ENCODE measurements at places on chromosomes 7 and 10.

GRCh38 chr7:43697690-43698089 is 31.6 kb downstream of the COA1 start:
- no peak for DNase-seq

DNA sequence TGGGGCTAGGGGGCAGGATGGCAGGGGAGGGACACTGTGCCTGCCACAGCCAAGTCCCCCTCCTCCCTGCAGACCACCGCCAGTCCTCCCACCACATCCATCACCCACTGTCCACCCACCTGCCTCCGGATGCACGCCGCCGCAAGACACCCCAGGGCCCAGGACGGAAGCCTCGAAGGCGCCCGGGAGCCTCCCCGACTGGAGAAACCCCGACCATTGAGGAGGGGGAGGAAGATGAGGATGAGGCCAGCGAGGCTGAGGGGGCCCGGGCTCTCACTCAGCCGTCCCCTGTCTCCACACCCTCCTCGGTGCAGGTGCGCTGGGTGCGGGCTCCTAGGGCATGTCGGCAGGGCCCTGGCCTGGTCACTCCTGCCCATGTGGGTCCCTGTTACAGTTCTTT is 5.1 kb downstream of the SLC4A2 start:
- DNase-seq, result no peak

DNA sequence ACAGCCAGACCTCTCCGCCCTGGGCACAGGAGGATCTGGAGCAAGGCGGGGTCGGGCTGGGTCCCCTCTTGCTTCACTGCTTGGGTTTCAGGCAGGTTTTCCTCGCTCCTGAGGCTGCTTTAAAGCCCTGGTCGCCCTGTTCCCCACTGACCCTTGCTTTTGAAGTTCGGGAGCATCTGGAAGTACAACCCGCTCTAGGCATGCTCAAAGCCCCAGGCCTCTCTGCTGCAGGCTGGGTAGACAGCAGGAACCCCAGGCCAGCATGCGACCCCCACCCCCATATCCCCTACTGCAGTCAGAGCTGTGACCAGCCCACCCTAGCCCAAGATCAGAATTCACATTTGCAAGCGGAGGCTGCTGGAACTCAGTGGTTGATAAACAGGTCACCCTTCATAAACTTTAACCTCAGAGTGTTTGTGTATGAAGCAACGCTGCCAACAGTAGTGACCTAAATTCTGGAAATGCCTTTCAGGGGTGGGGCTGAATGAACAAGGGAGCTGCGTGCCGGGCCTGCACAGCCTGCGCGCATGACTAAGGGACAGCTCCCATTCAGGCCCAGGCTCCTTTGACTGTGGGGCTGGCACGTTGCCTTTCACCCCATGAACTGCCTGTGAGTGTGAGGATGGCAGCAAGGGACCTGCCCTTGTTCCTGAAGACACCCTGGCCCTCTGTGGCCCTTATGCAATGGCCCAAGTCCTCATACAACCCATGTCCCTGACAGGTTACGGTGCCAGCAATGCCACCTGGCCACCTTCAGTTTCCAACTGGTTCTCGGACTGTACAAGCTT is 52.5 kb downstream of the PROSER2 start:
- no peak for DNase-seq

- DNase-seq, result peak; percentile 45
These were observed 35.9 kb upstream of the SFTPD start for GRCh38 chr10:79984851-79985250.

DNA sequence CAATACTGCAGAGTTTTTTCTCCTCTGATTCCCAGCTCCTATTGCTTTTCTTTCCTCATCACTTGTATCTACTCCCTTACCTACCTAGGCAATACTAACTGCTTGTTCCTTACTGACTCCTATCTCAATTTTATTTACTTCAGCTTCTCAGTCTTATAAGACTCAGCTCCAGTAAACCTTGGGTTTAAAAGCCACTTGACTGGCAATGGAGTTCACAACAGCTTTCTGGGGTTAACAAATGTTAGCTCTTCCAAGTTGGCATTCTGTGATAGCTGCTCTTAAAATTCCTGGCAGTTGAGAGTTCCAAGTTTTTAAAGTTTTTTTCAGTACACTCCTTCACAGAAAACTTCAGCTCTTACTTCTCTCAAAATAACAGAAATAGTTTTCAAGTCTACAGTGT is 14.2 kb downstream of the ATAD1 start:
- no peak for DNase-seq

DNA sequence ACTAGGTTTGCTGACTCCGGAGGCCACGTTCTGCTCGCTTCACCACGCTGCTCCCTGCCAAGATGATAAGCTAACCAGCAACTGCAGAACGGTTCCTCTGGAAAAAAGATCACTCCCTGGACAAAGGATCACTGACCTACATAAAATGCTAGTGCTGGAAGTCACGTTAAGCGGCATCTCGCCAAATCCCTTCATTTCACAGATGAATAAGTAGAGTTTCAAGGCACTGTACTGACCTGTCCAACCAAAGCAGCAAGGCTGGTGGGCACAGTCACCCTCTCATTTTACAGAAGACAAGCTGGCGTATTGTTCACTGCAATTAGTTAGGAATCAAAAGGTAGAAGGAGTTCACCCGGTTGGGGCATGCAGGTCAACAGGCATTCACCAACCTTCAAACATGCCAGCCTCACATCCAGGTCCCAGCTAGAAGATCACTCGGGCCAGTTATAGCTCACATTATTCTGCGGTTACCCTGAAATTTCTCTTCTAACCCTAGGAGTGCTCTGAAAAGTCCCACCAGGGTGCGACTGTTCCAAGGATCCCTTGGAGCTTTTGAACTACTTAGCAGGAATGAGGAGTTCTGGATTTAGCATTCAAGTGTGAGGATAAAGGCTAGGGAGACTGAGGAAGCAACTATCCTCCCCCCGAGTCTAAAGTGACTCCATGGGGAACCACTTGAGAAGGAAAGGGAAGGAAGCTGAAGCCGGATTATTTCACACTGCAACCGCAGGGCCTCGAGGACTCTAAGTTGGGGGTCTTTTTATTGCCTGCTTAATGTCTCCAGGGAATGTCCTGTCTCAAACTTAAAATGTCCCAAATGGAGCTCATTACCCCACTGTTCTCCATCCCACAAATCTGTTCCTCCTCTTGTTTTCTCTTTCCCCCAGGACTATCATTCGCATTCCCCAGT is 32.8 kb downstream of the HIPK2 start:
- no peak for DNase-seq

DNA sequence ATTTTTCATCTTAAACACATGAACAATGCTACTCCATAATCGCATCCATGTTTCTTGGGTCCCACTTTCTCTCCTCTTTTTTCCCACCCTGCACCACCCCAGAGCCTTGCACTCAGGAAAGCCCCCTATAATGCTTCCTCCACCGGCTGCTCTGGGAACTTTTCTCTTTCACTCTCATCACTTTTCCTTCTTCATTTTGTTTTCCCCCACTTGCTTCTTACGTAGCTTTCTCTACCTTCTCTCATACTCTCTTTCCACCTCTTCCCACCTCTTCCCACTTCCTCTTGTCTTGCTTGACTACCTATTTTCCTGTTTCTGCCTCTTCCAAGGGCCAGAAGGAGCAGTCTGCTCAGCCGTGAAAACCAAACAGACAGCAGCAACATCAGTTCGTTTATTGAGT is 229.5 kb upstream of the RHOBTB1 start:
- DNase-seq, result no peak

DNA sequence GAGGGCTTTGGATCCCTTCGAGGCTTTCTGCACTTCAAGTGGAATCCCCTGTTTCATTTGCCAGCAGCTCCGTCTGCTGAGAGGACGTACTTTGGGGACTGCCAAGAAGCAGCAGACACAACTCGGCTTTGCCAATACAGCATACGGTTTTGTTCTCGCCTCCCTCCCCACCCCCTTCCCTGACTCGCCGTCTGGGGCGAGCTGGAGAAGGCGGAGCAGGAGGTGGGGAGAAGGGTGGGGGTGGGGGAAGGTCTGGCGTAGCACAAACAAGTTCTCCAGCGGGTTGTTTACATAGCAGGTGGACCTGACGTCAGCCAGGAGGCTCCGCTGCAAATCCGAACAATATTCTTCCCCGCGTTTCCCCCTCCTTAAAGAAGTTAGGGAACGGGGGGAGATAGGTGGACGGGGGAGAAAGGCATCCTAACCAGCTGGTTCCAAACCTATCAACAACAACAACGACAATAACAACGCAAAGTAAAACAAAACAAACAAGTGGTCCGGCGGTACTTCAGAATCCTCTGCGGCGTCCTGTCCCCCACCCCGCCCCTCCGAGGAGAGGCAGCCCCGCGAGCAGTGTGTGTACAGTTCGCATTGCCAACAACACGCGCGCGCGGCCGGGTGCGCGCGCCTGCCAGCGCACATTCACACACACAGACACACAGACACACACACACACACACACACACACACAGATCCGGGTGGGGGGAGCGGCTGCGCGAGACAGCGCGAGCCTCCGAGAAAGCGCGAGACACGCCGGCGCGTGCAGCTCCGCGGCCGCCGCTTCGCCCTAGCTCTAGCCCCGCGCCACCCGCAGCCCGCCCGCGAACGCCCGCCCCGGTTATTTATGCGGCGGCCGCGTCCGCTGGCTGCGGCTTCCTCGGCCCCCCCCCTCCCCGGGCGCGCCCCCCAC is 167.0 kb upstream of the PPP1R3A start:
- DNase-seq, result no peak

DNA sequence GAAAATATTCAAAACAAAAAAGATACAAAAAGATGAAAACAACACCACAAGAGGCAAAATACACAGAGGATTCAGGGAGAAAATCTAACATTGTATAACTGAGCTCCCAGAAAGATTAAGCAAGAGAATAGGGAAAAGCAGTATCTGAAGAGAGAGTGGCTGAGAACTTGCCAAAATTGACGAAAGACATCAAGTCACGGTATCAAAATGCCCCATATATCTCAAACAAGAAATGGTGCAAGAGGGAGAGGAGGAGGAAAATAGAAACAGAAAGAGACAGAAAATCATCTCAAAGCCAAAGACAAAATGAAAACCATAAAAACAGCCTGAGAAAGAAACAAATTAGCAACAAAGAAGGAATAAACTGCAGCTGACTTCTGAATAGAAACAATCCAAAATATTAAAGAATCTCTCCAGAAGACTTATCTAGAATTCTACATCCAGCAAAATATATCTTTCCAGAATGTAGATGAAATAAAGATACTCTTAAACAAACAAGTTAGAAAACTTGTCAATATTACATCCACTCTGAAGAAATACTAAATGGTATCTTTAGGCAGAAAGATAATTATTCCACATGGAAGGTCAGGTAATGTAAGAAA is 5.5 kb downstream of the USP6NL start:
- DNase-seq, result no peak

- no peak for DNase-seq
These were observed 254.7 kb upstream of the NFE2L3 start for GRCh38 chr7:25897261-25897782.

GRCh38 chr7:114942446-114943175 is 20.7 kb downstream of the MDFIC start:
- no peak for DNase-seq

- no peak for DNase-seq
These were observed 38.0 kb downstream of the LHFPL3 start for GRCh38 chr7:104366390-104366789.

DNA sequence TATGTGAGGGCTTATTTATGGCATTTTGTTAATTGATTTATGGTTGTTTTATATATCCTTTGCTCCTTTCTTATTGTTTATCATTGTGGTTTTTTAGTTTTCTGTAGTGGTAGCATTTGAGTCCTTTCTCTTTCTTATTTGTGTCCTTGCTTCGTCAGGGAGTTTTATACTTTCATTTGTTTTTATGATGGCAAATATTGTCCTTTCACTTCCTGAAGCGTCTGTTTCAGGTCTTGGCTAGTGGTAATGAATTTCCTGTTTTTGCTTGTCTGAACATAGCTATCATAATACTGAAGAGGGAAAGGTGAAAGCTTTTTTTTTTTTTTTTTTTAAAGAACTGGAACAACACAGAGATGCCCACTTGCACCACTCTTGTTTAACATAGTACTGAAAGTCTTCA is 228.2 kb downstream of the ATRNL1 start:
- DNase-seq, result no peak

DNA sequence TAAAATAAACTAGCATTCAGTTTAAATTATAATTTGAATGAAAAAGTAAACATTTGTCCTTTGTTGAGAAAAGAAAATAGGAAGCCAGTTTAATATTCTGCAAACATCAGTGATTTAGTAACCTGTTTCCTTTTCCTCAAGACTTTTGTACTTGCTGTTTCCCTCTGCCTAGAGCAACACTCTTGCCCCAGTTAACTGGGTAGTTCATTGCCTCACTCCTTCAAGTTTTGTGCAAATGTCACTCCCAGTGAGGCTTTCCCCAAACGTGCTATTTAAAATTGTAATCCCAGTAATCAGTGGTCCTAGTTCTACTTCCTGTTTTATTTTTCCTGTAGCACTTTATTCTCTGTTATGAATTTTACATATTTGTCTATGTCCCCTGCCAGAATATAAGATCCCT is 23.8 kb downstream of the DLD start:
- DNase-seq, result no peak

GRCh38 chr7:148866362-148866761 is 17.7 kb downstream of the EZH2 start:
- DNase-seq, result no peak

- no peak for DNase-seq
These were observed 131.1 kb downstream of the CAMK1D start for GRCh38 chr10:12480440-12480839.

GRCh38 chr10:73937333-73938043 is 26.6 kb downstream of the PLAU start:
- no peak for DNase-seq

DNA sequence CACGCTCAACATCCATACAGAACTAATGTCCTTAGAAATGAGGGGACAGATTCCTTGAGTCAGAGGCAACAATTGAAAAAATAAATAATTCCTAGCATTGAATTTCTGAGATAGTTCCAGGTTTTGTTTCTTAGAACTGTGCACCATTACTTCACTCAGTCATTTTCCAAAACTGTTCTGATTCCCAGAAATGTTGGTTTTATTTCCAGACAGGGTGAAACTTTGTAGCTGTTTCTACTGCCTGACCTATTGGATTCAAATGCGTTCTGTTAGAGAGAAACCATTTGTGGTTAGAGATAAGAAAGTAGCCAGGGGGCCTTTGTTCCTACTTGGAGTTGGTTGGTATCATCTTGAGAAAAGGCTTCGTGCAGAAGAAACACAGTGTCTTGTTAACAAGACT is 8.1 kb upstream of the DEPP1 start:
- no peak for DNase-seq

DNA sequence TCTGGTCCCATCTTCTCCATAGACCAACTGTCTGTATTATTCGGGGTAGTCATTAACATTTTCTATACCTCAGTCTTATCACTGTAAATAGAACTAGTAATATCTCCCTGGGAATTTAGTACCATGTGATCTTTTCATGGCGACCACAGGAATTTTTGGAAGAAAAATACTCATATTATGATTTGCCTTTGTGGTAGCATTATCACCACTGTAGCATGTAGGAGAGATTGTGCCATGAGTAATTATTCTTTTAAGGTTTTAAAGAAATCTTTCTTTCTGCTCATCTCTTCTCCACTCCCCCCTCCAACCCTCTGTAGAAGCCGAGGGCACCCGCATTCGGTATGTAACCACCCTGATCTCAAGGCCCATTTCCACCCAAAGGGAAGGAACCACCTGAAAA is 25.0 kb downstream of the ZNF365 start:
- no peak for DNase-seq

GRCh38 chr10:35716776-35717175 is 74.7 kb upstream of the FZD8 start:
- DNase-seq, result no peak

- DNase-seq, result no peak
These were observed 55.8 kb downstream of the TSPAN15 start for GRCh38 chr10:69506834-69507713.

GRCh38 chr10:114772496-114773196 is 48.9 kb upstream of the FHIP2A start:
- DNase-seq, result no peak
